ENCODE measurements at places on chromosomes 5 and 9.
A peak's percentile ranks its signal among the peaks of the same experiment; 100 is the strongest.

DNA sequence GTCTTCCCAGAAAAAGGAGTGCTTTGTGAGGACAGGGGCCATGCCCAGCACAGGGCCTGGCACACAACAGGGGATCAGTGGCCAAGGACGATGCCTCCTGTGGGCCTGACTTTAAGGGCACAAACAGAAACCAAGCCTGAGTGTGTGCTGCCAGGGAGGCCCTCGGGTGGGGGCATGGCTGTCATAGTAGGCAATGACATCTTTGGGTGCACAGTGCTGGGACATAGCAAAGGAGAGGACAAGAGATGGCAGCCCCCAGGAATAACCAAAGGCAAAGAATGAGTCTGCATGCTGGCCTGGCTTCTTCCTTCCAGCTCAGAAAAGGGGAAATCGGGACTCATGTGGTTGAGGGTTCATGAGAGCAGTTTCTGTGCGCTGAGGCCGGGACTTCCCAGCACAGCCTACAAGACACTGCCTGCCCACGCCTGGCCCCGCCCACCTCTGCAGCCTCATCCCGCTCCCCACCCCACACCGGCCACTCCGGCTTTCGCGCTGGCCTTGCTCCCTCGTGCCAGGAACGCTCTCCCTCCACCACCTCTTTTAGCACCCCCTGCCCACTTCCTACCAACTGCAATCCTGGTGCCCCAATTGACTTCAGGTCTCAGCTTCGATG is 13.8 kb upstream of the LHX2 start:
- peak; percentile 80 for DNase-seq

- DNase-seq: no peak
Measured at GRCh38 chr5:150066436-150066835, 19.9 kb downstream of the CSF1R start.

DNA sequence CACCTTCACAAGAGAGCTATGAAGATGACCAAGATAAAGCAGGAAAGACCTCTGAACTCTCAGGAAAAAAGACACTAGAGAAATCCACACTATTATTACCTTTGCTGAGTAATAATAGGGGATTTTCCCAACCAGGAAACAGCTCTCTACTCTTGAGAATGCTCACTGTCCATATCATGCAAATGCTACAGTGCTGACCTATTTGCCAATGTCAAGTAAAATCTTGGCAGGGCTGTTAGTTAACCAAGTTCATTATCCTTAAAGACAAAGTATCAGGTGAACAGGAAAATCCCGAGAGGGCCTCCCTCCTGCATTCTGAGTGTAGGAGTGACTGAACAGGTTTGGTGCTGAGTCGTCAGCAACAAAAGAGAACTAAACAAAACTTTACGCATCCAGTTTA is 306.6 kb downstream of the ACTL7B start:
- DNase-seq: peak; percentile 98

GRCh38 chr9:71916834-71917534 is 5.5 kb downstream of the C9orf85 start:
- DNase-seq: peak; percentile 40

GRCh38 chr9:131500377-131500776 is 2.3 kb upstream of the POMT1 start:
- DNase-seq: peak; percentile 50

DNA sequence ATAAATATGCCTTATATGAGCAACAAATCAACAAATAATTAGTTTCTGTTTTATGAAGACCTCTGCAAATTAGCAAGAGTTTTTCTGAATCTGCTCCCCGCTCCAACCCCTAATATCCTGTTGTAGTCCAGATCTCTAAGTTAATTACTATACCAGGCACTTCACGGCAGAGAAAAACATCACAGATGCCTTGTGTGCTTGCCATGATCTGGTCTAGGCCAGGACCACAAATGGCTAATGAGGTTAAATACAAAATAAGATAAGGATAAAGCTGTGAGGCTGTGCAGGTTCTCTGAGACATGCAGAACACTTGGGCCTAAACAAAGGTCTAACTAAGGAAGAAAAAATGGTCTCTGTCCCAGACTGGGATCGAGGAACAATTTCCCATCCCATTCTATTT is 150.8 kb downstream of the SLIT3 start:
- DNase-seq: no peak

GRCh38 chr9:5518171-5518936 is 8.0 kb downstream of the PDCD1LG2 start:
- no peak for DNase-seq

DNA sequence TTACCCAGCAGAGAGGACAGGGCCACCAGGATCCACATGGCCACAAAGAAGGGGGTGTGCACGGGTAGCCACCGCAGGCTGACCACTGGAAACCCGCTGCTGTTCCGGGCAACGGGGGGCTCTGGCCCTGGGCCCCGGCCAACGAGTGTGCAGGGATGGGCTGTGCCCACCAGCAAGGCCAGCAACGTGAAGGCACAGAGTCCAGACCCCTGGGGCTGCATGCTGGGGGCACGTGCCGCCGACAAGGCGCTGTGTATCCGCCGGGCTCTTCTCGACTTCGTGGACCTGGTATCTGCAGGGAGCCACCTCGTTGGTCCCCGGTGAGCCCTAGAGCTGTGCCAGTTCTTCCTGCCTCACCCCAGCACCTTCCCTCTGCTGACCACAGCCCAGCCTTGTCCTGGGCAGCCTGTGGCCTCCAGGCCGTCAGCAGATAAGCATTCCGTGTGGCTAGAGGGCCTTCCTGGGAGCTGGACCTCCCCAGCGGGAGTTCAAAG is 42.2 kb upstream of the CEP72 start:
- DNase-seq: no peak

GRCh38 chr9:108671176-108671575 is 184.6 kb downstream of the ACTL7B start:
- peak; percentile 85 for DNase-seq

DNA sequence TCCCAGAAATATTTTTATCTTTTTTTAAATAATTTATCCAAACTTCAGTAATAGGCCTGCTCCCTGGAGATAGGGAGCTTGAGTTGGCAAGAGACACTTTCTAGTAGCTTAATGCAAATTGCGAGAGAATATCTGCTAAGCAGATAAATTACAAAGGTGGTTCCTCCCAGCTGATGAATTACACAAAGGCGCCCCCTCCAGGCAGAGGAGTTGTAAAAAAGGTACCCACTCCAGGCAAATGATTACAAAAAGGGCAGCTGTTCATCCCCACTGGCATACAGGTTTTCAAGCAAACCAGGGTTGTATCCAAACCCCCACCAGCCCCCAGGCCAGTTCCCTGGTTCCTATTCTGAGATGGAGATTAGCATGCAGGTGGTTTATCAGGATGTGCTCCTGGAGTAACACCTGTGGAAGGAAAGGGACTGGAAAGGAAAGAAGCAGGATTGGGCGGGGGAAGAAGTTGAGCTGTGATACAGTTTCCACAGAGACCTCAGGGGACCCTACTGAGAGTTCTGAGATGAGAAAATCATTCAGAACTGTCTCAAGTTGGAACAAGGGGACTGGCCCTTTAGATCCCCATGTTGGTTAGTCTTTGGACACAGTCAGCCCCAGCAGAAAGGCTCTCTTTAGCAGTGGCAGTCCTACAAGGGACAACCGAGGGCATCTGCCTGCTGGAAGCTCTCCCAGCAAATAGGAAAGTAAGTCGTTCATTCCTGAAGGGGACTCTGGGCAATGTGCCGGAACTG is 25.5 kb downstream of the ESM1 start:
- DNase-seq: peak; percentile 23

DNA sequence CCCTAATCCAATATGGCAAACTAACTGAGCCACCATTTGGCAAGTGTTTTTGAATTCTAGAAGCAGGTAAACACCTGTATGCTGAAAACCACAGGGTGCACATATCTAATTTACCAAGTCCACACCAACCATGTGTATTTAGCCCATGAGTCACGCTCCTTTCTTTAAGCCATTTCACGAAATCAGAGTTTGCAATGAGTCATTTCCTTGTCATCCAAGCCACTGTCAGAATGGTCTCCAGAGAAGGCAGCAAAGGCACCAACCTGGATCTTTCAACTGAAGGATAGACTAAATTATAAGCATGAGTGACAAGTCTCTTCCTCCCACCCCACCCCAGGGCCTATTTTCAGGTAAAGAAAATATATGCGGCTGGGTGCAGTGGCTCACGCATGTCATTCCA is 110.0 kb downstream of the PAX5 start:
- peak; percentile 93 for DNase-seq

- peak; percentile 38 for DNase-seq
Measured at GRCh38 chr5:21173526-21173925, 1185.5 kb upstream of the CDH18 start.

DNA sequence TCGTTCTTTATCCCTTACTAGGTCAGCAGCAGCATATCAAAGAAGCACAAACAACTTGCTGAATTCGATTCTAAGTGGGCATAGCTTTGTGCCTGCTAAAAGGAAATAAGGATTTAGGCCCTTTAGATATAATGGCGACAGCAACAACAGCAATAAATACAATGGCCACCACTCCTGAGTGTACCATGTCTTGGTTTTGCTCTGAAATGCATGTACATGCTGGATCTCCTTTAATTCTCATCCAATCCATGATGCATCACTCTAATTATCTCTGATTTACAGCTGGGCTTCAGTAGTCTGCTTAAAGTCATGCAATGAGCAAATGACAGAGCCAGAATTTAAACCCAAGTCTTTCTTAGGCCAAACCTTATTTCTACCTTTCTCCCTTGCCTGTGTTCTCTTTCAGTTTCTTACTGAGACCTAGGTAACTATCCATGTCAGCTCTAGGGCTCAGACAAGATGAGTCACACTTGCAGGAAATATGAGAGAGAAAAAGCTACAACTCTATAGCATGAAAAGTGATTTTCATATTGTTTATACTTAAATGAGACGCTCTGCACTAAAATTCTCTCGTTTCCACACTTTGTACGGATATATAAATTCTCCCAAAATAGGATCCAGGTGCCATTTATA is 111.8 kb downstream of the HMHB1 start:
- peak; percentile 64 for DNase-seq

DNA sequence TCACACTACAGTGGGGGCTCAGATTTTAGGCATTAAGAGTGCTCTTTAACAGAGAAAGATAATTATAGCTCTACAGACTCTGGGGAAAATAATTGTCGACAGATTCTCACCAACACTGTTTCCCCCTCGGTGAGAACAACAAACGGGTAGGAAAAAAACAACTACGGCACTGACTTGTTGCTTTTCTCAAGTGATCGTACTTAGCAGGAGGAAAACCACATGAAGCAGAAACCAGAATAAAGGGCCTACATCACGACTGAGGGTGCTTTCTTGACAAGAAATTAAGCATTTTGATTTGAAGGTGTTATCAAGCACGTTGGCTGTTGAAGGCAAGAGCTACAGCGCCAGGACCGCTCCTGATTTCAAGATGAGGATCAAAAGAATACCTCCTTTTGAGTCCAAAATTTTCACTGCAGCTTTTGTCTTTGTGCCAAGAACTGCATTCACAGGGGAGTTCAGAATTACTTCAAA is 27.2 kb upstream of the CER1 start:
- no peak for DNase-seq

DNA sequence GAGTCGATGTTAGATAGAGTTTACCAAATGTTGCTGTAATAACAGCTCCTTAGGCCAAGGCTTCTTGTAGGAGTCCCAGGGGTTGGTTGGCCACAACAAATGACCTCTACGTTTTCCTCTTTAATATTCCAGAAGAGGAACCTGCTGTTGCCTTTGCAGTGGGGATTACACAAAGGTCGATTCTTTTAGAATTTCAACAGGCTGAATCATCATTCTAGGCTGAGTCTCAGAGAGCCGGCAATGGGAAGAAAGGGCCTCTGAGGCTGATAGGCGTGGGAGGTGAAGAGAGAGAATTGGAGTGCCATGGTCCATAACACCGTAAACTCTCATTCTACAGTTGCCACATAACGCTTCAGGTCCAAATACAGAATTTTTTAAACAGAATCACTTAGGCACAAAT is 405.9 kb upstream of the DAP start:
- DNase-seq: peak; percentile 5

GRCh38 chr5:172953776-172954675 is 5.2 kb upstream of the RPL26L1 start:
- peak; percentile 93 for DNase-seq

DNA sequence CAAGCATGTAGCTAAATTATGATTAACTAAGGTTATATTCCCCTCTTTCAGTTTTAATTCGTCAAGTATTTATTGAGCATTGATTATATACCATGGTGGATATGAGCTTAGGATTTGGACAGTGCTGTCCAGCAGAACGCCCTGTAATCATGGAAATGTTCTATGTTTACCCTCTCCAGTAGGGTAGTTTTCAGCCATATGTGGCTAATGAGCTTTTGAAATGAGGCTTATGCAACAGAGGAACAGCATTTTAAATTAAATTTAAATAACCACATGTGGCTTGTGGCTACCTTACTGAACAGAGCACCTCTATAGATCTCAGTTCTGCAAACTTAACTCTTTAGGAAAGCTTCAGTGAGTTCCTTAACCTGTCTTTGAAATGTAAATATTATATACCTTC is 59.1 kb downstream of the JMY start:
- DNase-seq: no peak

- DNase-seq: peak; percentile 27
Measured at GRCh38 chr5:14036514-14036913, 92.0 kb upstream of the DNAH5 start.

DNA sequence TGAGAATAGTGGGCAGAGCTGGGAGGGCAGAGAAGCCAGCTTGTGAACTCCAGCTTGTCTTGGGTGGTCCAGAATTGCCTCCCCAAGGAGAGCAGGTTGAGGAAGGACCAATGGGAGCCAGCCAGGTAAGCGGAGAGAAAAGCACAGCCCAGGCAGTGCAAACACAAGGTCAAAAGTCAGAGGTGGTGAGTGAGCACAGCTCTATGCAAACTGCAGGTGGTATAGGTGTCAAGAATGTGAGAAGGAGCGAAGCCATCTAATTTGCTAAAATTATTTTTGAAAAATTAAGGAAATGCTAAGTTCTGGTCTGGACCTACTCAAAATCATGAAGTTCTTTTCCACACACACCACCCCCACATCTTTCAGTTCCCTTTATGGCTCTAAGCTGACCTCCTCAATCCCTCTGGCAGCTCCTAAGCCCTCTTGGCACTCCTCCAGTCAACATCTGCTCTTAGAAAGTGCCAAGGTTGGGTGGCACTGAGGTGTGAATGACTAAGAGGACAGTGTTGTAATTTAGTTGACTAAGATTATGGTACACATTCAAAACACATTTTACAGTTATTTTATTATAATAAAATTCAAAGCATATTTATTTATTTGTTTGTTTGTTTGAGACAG is 6.6 kb upstream of the OTULINL start:
- DNase-seq: peak; percentile 53

- no peak for DNase-seq
Measured at GRCh38 chr9:92666912-92667532, 2.9 kb downstream of the IPPK start.

GRCh38 chr5:157390551-157391297 is 69.3 kb upstream of the NIPAL4 start:
- peak; percentile 99 for DNase-seq

- peak; percentile 23 for DNase-seq
Measured at GRCh38 chr9:121055642-121056143, 5.6 kb upstream of the C5 start.

DNA sequence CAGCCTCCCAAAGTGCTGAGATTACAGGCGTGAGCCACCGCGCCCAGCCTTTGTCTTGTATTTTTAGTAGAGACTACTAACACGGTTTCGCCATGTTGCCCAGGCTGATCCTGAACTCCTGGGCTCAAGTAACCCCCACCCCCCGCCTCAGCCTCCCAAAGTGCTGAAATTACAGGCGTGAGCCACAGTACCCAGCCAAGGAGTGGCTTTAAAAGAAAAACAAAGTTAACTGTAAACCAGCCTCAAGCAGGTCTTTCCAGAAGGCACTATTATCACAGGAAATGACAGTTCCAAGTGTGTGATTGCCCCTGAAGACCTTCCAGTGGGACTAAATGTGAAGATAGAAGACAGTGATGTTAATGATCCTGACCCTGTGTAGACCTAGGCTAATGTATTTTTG is 31.1 kb downstream of the SIL1 start:
- no peak for DNase-seq

All from epithelial cell of esophagus (primary cell).